Smooth muscle cell of the brain vasculature (primary cell): ENCODE measurements at places on chromosomes 1 and 21.

DNA sequence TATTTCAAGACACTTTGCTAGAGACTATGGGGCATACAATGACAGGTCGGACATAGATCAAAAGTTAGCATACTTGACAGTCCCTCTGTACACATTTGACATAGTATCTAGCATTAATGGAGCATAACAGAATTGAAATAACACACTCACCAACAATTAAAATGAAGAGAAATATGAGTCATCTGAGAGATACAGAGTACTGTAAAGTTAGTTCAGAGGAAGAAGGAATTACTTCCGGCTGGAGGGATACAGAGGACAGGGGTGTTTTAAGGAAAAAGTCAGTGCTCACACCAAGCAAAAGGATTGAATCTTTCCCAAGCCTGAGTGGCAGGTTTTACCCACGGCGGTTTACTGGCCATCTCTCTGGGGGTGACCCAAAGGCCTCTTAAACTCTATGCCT, 2.4 kb downstream of the ZMYND12 start:
- no peak for DNase-seq

GRCh38 chr1:216606047-216606637, 117.1 kb downstream of the ESRRG start:
- no peak for DNase-seq

- no peak for DNase-seq
Observed at GRCh38 chr1:4684136-4684535, 29.7 kb downstream of the AJAP1 start.

DNA sequence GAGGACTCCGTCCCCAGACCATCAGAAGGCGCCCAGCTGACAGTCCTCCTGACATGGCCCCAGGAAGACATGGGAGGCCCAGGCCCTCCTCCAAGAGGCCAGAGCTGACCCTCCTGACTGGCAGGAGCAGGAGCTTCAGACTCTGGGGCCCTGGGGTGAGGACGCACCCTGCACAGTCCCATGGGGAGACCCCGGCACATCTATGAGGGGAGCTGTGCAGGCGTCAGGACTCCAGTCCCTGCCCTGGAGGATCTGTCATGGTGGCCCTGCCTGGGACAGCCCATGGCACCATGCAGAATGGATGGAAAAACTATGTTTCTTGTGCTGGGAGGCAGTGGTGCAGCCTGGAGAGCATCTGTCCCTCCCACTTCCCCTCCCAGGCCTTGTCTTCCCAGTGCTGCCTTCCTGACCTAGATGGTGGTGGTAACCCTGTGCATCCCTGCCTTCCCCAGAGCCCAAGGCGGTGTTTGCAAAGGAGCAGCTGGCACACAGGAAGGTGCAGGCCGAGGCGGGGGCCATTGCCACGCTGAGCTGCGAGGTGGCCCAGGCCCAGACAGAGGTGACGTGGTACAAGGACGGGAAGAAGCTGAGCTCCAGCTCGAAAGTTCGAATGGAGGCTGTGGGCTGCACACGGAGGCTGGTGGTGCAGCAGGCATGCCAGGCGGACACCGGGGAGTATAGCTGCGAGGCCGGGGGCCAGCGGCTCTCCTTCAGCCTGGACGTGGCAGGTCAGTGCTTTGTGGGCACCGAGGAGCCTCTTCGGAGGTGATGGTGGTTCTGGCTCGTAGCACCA, 41.9 kb downstream of the OBSCN start:
- DNase-seq, result no peak

- no peak for DNase-seq
Observed at GRCh38 chr1:89996450-89997110, 1.7 kb downstream of the ZNF326 start.

GRCh38 chr1:229225331-229225782, 45.6 kb upstream of the RAB4A start:
- no peak for DNase-seq

DNA sequence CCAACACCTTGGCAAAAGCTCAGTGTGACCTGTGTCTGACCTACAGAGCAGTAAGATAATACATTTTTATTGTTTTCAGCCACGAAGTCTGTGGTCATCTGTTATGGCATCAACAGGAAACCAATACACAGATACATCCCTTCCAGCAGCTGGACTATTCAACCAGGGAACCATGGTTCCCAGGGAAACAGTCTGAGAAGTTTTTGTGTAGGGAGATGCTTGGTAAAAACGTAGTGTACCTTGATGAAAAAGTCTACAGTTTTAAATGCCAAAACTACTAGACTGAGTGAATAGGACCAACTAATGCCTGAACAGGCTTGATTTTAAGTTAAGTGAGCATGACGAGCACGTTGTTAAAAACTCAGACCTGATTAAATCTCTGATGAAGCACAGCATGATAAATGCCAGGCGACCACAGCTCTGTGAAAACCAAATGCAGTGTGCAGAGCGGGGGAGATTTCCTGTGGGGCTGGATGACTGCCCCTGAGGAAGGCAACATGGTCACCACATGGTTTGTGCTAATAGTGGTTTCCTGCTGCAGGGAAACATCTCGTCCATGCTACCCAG, 228.9 kb downstream of the TNR start:
- DNase-seq, result no peak

- no peak for DNase-seq
Observed at GRCh38 chr1:218478336-218478735, 133.2 kb downstream of the TGFB2 start.
